ENCODE measurements at places on chromosomes 13 and 19. TPM values are rescaled to one million over a fixed set of nuclear protein-coding genes. Genes with fewer than 3 reads are reported as not detected.

Gene OR10H4
- total RNA-seq: not detected

Gene KASH5
- not detected for total RNA-seq

Gene CAPS
- total RNA-seq: 4.9 TPM

Gene SULT2A1
- total RNA-seq: not detected

All from pericardium fibroblast (primary cell).